Stimulated activated CD4-positive, alpha-beta T cell treated with anti-CD3 and anti-CD28 coated beads, Interleukin-12 subunit alpha, Interleukin-12 subunit beta, amount 100 ng/mL, for 48 hours (primary cell): ENCODE measurements at places on chromosomes 16 and 17.

DNA sequence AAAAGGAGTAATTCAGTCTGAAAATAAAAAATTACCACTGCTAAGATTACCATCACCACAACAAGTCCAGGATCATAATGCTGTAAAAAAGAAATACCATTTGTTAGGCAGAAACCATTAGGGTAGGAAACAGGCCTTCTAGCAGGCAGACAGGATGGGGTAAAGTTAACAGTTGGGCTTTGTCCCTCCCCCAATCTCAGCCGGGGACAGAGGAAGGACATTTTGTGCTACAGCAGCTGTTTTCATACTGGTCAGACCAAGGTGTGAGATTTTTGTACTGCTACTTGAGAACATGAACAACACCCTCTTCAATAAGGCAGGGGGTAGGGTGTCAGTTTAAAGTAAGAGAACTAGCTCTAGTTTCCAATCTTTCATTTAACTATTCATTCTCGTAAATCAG lies 49.2 kb upstream of the ITGA2B start:
- DNase-seq: no peak

DNA sequence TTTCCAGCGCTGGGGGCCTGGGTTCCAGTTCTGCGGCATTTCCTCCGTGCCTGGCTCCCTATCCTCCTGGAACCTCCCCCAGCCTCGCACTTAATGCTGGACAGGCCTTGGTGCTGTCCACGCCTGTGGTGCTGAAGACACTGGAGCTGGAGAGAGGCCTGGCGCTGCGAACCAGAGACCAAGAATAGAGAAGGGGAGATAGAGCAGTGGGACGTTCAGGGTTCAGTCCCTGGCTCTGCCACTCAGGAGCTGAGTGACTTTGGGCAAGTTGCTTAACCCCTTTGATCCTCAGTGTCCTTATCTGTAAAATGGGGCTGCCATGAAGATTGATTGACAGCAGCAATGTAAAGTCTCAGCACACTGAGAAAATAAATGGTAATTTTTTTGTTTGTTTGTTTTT lies 11.9 kb downstream of the SBK1 start:
- DNase-seq: no peak

DNA sequence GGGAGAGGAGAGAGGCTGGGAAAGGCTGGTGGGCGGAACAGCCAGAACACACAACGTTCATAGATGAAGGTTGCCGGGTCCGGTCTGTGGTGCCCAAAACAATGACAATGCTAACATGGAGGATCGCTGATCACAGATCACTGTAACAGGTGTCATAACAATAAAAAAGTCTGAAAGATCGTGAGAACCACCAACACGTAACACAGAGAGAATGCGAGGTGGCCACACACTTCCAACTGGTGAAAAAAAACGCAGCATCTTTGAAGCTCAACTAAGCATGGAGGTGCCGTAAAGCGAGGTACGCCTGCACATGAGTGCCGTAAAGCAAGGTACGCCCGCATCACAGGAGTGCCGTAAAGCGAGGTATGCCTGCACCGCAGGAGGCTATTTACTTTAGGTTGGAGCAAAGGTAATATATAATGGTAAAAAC lies 42.3 kb downstream of the ABR start:
- DNase-seq: no peak

GRCh38 chr17:60640503-60640902 lies 37.1 kb upstream of the BCAS3 start:
- DNase-seq: no peak

GRCh38 chr16:3706253-3707012 lies 10.9 kb downstream of the TRAP1 start:
- DNase-seq: no peak

GRCh38 chr17:59437791-59438281 lies 106.4 kb downstream of the YPEL2 start:
- DNase-seq: no peak

DNA sequence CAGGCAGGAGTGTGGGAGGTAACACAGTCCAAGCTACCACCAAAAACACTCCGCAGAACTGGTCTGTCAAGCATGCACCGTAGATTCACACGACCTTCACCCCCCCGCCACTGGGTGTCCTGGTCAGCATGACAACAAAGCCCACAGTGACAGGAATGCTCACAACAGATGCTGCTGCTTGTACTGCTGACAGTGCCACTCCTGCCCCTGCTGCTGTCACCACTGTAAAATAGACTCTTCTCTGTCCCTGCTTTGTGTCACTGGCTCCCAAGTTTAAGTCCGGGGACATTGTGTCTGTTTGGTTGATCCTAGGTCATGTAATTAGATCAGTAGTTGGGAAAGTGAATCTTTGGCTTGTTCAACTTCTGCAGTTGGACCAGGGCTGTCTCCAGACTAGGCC lies 7.0 kb upstream of the ODF4 start:
- no peak for DNase-seq

DNA sequence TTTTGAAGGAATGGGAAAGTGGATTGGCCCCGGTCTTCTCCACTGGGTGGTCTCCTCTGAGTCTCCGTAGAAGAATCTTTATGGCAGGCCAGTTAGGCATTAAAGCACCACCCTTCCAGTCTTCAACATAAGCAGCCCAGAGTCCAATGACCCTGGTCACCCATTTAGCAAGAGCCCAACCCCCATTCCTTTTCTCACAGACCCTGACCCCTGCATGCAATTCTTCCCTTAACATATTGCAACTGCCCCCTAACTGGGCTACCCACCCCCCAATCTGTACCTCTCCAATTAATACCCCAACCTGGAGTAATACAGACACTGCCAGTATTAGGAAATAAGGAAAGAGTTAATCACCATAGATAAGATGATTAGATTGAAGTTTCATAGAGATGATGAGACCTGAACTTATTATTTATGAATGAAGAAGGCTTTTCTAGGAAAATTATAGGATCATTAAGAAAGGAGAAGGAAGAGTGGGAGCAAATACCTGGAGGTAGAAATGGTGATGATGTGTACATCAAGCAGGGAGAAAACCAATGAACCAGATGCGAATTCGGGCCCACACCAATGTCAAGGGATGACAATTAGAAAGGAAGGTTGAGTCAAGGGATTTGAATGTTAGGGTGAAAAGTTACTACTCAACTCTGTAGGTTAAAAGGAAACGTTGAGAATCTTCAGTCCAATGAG lies 2.4 kb downstream of the CCL2 start:
- no peak for DNase-seq

DNA sequence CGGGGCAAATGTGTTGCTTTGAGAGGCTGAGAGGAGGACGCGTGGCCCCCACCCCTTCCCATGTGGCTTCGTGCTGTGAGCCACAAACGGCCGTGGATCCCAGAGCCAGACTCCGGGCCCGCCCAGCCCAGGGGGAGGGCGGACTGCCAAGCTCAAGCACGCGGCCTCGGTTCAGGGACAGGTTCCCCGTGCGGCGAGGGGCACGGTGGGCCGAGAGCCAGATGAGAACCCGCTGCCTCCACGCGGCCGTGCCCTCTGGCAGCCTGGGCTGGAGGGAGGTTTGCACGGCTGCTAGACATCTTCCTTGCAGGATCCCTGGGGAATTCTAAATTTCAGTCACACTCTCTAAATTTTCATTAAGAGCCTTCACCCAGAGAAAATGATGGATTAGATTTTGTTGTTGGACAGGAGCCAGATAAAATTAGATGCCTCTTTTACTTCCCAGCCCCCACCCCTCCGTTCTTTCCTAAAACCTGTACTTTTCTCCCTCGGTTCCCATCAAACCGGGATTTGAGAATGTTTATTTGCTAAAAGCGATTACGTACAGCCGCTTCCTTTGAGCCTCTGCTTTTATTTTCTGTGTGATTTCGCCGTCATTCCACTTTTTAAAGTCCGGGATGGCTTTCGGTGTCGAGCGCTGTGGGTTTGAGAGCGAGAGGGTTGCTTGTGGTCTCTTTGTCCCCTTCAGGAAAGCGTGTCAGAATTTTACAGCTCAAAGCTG lies 25.0 kb upstream of the GNG13 start:
- DNase-seq: no peak

DNA sequence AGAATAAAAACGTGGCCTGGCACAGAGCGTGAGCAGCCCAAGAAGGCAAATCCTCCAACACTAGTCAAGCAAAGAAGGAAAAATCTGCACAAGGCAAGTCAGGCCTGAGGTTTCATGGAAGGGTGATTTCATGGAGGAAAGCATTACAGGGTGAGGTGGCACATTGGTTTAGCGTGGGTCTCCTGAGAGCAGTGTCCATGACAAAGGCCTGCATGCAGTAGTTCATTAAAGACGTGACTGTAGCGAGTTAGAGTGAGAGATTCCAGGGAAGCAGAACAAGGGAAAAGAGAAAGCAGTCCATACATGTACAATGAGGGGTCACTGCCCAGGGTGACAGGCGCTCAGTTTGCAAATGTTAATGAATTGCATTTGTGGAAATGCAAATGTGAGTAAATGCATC lies 285.0 kb upstream of the ERCC4 start:
- no peak for DNase-seq

DNA sequence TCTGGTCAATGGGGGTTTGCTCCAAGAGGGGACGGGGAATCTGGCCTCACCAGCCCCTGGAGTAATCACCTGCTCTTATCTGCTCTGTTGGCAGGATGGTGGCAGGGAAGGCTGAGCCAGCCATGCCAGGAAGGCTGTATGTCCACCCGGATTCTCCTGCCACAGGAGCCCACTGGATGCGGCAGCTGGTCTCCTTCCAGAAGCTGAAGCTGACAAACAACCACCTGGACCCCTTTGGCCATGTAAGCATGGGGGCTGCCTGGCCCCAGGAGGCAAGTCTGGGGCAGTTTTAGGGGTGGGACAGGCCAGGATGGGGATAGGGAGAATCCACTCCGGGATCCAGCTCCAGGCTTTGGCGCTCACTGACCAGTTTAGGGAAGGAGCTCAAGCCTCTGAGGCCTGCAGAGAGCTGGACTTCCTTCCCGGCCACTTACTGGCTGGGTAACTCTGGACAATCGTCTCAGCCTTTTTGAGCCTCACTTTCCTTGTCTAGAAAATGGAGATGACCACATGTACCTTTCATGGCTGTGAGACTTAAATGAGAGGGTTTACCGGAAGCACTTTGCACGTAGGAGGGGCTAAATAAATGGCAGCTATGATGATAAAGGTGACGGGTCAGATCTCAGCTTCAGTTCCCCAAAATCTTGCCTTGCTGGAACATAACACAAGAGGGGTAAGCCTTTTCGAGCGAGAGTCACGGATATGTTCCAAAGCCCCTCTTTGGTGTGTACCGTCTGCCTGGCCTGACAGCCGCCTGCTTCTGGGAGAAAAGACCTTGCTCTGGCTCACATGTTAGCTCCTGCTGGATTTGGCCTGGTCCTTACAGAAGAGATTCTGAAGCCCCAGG lies 15.4 kb downstream of the TBX4 start:
- no peak for DNase-seq

GRCh38 chr17:78510141-78511075 lies 66.8 kb downstream of the DNAH17 start:
- no peak for DNase-seq

DNA sequence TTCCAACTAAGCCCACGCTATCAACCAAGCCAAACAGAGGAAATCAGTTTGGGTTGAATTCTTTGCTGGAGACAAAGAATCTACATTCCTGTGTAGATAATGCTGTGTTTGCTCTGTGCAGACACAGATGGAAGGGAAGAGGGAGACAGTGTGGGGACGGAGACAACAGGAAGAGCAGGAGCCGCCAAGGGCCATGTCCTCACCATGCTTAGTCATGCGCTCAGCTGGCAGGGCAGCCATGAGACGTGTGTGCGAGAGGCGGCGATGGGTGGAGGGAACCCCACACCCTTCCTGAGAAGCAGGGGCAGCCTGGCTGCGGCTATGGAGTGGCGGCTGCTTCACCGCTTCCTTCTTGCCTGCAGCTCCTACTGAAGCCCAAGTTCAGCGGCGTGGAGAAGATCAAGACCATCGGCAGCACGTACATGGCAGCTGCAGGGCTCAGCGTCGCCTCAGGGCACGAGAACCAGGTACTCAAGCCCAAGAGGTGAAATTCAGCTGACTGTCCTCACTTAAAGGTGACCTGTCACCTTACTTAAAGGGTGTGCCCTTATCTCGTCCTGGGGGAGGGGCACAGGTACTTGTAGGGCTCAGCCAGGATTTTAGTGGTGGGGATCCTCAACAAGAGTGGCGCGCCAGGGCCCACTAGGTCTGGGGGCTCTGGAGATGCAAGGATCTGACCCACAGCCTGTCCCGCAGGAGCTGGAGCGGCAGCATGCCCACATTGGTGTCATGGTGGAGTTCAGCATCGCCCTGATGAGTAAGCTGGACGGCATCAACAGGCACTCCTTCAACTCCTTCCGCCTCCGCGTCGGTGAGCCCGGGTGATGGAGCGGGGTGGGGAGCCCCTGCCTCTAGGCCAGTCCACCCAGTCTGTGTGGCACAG lies 47.5 kb downstream of the ADCY7 start:
- no peak for DNase-seq

GRCh38 chr17:44778656-44779210 lies 19.9 kb downstream of the ADAM11 start:
- no peak for DNase-seq

- DNase-seq: no peak
These were observed 398 bp downstream of the LGALS9 start for GRCh38 chr17:27631411-27631760.

GRCh38 chr17:26766743-26767142 lies 527.2 kb upstream of the WSB1 start:
- no peak for DNase-seq

GRCh38 chr17:8175795-8176196 lies 384 bp downstream of the TMEM107 start:
- DNase-seq: no peak

DNA sequence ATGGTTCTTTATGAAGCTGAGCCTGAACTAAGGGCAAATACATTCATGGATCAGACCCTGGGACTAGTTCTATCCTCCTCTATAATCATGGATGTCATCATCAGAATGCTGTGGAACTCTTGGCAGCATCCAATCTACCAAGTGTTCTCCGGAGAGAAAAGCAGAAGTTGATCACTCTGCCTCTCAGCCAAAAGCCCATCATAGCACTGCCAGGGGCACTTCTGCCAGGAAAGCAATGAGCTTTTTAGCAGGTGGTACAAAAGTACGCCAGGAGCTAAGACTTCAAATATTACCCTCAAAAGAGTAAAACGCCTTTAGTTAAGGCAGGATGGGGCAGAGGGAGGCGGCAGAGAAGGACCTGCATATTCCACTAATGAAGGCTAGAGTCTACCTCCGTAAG lies 279.0 kb downstream of the SLC39A11 start:
- DNase-seq: no peak

DNA sequence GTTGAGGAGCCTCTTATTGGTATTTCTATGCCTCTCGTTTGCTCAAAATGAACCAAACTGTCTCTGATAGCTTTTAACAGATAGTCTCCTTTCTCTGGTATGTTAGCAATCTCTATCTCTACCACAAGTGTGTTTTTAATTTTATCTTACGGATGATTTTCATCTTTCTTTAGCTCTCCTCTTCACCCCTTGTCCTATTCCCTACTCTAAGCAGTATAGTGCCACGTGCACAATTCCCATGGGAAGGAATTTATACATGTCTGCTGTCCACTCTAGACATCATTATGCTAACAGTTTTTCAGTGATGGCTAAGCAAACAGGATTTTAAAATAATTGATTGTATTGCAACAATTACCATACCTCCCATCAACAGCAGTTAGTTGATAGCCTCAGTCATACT lies 177.3 kb downstream of the CYB561 start:
- DNase-seq: no peak
